ENCODE measurements at places on chromosomes 6 and 20.

GRCh38 chr6:135576055-135576454 is 78.5 kb upstream of the AHI1 start:
- DNase-seq = no peak

- DNase-seq = no peak
These were observed 394.6 kb downstream of the ZFAND3 start for GRCh38 chr6:38214159-38214558.

DNA sequence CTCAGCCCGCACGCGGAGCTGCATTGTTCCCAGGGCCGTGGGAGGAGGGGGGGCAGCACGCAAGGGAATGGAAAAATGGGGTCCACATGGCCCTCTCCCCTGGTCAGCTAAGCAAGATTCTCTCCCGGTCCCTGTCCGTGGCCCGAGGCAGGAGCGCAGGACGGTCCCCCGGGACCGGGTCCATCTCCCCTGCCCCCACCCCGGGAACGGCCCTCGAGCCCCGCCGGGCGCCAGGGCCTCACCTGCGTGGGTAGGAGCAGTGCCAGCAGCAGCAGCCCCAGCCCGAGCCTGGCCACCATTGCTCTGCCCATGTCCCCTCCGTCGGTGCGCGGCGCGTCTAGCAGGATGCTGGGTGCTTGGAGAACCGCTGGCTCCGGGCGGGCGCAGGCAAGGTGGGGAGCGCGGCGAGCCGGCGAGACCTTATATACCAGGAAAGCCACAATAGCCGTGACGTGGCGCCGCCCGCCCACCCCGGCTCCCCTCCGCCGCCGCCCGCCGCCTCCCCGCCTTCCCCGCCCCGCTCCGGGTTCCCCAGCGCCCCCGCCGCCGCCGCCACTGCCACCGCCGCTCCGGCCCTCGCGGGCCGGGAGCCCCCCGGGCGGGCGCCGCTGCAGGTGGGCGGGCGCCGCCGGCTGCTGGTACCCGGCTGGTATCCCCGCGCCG is at the start of gene CD24:
Gene CD24, minus strand, starts transcription at position 394 of the 663 bp plus-strand sequence. Its CDS starts 83 bp downstream, at position 311.
- DNase-seq = no peak

GRCh38 chr20:19555726-19556125 is 202.3 kb upstream of the RIN2 start:
- no peak for DNase-seq

GRCh38 chr6:153192943-153193885 is 62.1 kb upstream of the RGS17 start:
- DNase-seq = no peak

- DNase-seq = no peak
These were observed 44.8 kb downstream of the STK4 start for GRCh38 chr20:45011108-45011526.

DNA sequence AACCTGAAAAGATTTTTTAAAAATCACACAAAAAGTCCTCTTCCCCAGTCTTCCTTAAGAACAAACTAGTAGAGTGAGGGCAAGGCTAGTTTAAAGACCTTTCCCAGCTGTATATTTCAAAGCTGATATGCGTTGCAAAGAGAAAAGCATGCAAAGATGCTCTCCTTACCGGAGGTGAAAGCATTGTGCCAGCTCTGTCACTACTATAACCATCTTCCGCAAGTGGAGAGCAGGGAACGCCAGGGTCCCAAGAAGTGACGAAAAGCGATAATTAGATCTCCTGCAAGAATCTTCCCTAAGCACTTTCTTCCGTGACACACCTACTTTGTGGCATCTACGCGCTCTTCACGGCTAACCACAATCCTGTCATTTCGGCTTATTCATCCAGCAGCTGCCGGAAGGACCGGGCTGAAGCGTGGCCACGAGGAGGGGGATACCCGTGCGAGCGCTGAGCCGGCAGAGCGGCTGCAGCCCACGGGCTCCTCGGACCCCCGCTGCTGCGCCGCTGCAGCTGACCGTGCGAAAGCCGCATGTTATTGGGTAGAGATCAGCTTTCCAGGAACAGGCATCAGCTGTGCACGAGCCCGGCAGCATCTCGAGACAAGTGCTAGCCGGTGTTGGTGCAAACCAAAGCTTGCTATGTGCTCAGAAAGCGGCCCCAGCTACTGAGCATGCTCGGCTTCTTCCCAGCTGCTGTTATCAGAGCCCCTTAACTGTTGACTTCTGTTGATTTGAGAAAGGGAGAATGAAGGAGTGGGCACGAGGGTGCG is 57.2 kb upstream of the ARHGAP18 start:
- DNase-seq = peak; percentile 63

GRCh38 chr6:84249724-84250123 is 22.3 kb upstream of the CEP162 start:
- no peak for DNase-seq

DNA sequence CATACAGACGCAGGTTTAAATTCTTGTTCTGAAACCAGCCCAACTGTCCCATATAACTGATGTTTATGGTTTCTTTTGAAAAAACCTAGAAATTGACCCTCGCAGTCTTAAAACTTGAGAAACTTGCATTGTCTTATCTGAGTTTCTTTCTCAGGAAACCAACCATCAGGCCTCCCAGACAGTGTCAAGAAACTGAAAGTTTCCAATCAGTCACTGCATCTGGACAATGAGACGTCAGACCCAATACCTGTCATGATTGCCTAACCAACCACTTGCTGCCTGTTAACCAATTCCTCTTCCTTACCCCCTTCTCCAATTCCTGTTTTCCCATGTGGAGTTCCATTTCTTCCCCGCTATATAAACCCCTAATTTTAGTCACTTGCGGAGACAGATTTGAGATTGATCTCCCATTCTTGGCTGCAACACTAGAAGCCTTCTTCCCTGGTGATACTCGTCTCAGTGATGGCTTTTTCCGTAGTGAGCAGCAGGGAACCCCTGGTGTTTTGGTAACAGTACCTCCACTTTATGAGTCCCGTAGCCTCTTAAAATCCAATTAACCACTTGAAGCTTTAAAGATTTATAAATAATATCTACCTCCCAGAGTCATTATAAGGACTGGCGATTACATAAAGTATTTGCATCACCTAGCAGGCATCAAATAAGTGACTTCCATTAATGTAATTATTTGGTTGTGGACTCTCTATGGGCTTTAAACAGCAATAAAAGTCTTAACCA is 49.3 kb downstream of the GPR63 start:
- no peak for DNase-seq

DNA sequence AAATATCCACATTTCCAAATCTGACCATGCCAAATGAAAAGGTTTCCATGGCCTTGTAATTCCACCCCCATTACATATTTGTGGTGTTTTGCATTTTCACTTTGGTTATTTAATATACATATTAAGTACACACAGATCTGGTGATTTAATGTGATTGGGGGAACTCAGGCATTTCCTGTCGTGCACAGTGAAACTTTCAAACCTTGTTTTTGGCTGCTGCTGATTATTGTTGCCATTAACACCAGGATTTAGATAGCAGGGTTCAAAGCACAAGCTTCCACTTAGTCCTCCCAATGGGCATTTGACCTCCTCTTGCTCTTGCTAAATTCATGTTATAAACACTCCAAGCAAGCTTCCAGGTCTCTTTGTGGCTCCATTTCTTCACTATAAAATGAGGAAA is 166.5 kb downstream of the SOBP start:
- DNase-seq = no peak

GRCh38 chr6:27140999-27141528 is 106.4 kb upstream of the PRSS16 start:
- DNase-seq = no peak

GRCh38 chr6:45378334-45378926 is 696 bp upstream of the SUPT3H start:
- peak; percentile 46 for DNase-seq

GRCh38 chr6:1686117-1687098 is 76.7 kb downstream of the FOXC1 start:
- DNase-seq = no peak

GRCh38 chr6:65979120-65979519 is 272.1 kb upstream of the EYS start:
- no peak for DNase-seq

- DNase-seq = no peak
These were observed 52.5 kb downstream of the BCAS1 start for GRCh38 chr20:54017846-54018245.

DNA sequence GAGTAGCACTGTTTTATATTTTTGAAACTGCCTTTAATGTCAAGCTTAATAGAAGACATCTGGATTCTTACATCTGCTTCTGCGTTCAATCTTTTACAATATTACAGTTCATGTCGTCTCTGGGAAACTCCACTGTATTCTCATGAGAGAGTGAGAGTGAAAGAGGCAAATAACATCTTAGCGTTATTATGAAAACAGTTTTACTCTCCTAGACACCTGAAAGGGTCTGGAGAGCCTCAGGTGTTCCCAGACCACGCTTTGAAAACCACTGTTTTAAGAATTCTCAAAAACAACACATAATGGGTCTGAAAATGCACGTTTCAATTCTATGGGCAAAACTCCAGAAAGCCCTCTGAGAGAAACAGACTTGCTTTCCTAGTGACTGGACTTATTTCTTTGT is 63.3 kb downstream of the ARHGAP18 start:
- DNase-seq = no peak
